ENCODE measurements at places on chromosomes 3 and 15.

GRCh38 chr3:42096796-42097565 lies 5.8 kb downstream of the TRAK1 start:
- no peak for DNase-seq

GRCh38 chr15:48888191-48888590 lies 10.3 kb downstream of the EID1 start:
- DNase-seq: no peak

DNA sequence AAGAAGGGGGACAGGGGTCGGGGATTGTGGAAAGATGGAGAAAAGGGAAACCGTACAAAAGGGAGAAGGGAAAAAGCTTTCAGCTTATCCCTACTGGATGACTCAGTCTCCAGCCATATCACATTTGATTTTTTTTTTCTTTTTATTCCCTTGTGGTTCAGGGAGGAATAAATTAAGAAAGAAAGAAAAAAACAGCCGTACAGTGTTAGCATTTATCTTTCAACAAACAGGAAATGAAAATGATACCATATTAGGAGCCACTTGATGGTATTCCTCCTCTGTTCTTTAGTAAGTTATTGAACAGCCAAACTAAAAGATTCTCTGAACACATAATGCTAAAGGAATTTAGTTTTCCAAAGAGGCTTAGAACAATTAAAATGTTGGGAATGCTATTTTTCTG lies 594.4 kb downstream of the FOXP1 start:
- no peak for DNase-seq

GRCh38 chr3:137835096-137835495 lies 71.0 kb downstream of the SOX14 start:
- DNase-seq: no peak

DNA sequence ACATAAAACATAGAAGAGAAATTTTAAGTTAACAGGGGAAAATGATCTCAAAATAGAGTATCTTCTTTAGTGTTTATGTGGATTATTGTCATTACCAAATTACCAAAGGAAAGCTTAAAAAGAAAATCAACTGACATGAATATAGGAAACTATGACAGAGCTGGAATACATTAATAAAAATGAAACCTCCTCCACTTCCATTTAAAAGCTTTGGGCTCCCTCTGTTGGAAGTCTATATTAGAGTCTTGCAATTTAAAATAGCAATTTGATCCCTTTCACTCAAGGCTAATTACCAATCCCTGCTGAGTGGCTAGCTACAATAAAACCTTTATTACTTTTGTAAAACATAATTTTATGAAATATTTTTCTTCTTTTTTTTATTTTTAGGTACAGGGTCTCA lies 61.4 kb upstream of the IMPG2 start:
- no peak for DNase-seq

- no peak for DNase-seq
Observed at GRCh38 chr3:184332370-184333090, 4.9 kb upstream of the FAM131A start.

DNA sequence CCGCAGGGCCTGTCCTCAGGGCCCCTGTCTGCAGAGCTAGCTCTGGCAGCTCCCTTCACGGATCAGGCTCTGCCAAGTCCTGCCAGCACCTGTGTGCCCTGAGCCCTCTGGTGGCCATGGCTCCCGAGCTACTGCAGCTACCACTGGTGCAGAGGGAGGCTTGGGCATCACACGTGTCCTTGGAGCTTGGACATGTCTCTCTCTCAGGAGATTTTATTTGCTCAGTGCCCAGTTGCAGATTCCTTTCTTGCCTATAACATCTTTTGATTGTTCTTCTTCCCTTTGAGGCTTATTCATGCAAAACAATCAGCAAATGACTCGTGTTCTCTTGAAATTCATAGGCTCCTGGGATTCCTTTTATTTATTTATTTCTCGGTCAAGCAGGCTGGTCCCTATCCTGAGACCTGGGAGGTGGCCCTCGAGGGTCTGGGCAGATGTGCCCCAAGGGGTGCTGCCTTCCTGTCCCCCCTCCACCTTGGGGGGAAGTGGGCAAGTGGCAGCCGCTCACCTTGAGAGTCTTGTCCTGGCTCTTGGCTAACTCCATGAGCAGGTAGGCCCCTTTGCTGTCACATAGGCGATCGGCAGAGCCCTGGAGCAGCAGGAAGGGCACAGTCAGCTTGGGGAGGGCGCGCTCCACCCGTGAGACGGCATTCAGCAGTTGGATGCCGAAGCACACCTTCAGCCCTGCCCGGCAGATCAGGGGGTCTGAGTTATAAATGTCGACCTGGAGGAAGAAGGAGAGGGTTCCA lies 21.9 kb downstream of the ABTB1 start:
- no peak for DNase-seq

- DNase-seq: no peak
Observed at GRCh38 chr3:64053581-64053980, 30.3 kb upstream of the PSMD6 start.

Data from activated CD4-positive, alpha-beta T cell treated with anti-CD3 and anti-CD28 coated beads for 24 hours (primary cell).